ENCODE measurements at places on chromosomes 6 and 20.

DNA sequence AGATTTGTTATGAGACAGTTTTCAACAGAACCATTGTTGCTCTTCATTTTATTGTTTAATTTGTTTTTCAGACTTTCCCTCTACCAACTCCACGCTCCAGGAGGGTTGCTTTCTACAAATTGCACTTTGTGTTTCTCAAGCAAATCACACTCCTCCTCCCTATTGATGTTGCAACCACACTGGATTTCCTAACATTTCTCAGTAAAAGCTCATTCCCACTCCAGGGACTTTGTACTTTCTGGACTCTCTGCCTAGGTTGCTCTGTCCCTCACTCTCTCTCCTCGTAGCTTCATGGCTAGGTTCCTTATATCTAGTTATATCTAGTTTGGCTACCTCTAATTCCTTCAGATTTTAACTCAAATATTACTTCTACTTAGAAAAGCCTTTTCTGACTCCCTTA lies 20.3 kb downstream of the PGK2 start:
- DNase-seq, result no peak

GRCh38 chr20:61520076-61520892 lies 268.2 kb downstream of the CDH4 start:
- DNase-seq, result no peak

DNA sequence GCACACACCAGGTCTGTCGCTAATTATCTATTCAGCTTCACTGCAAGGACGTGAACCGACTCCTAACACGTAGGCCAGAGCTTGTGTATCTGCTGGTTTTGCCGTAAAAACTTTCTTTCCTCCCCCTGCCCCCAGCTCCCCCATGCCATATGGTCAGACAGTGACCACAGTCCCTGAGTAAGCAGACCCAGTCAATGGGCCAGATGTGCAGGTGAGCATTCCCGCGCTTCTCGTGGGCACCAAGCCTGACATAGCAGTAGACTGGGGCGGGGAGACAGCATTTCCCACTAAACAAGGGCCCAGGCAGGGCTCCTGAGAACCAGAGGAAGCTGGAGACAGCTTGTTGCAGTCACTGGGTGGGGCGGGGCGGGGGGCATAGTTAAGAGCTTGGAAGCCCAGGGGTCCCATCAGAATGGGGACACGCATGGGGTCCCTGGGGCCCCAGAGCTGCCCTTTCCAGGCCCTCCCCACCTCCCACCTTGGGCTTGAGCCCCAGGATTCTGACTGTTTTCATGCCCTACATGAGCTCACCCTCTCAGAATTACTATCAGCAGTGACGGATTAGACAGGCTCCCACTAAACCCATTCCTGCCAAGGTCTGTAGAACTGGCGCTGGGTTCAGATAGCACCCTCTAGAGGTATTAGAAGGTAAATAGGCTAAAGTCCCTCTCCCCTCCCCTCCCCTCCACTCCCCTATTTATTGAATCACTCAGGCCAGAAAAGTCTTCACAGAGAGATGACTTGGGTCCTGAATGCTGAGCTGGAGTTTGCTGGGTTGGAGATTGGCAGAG lies 51.8 kb downstream of the CDH26 start:
- no peak for DNase-seq

DNA sequence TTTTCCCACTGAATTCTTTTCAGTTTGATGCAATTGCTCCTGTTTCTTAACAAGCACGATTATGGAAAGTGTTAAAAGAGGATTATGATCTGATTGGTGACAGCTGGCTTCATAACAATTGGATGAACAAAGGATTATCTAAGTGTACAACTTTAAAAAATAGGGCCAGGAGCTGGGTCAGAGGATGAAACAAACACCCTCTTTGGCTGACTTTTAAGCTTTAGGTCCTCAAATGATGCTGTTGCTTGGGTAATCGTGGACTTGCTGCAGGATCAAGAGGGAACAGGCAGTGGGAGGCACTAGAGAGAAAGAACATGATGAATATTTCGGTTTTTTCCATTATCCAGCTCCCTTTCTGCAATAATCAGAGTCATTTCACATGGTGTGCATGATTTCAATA lies 35.5 kb upstream of the TMX4 start:
- DNase-seq, result no peak

DNA sequence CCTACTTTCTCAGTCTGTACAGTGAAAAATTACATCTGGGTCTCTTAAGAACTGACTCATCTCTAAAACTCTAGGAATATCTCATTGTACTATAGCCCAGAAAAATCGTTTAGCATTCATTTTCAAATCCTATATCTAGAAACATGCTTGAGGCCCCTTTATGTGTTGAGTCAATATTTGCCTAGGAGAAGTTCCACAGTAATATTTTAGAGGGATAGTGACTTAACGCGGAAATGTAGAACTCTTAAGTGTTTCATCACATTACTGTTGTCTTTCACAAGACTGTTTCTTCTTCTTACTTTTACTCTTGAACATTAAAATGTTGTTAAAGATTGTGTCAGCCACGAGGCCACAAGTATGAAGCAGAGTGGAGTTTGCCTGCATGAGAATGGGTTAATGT lies 23.0 kb upstream of the MYLIP start:
- DNase-seq, result no peak

DNA sequence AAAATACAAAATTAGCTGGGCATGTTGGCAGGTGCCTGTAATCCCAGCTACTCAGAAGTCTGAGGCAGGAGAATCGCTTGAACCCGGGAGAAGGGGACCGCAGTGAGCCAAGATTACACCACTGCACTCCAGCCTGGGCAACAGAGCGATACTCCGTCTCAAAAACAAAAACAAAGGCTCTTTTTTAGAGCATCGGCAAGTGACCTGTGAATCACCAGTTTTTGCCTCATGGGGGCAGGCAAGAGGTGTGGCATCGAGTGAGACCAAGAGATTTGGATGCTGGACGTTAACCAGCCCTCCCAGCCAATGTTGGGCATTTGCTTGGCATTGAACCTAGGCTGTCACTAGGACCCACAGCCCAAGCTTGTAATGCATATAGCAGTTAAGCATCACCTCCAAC lies 14.6 kb upstream of the CDK5RAP1 start:
- no peak for DNase-seq

- no peak for DNase-seq
These were observed 190.6 kb downstream of the AIG1 start for GRCh38 chr6:143251288-143251687.

DNA sequence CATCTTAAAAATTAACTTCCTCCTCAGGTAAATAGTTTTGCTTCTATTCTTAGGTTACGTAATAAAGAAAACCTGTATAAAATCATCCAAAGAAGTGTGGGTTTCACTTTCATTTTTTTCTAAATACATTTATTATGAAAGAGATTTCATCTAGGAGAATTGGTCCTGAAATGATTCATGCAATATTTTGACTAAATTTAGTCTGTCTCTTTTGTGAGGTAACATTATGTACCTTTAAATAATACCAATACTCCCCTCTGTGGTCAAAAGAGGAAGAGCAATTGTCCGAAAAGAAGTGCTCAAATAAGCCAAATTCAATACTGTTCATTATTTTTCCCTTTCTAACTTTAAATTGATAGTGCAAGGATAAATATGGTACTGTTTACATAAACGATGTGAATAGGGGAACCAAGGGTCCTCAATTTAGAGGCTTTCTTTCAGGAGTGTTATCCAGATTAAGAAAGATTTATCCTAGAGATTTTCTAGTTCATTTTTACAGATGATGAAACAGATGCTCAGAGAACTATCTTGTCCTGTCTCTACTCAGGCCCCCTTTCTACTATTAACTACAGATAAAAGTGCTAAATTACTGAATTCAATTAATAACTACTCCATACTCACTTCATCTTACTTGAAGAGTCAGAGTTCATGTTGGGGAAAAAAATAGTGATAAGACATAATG lies 26.2 kb downstream of the CYP39A1 start:
- no peak for DNase-seq
